ENCODE measurements at places on chromosomes 1 and 21. TPM values are rescaled to one million over a fixed set of nuclear protein-coding genes. Genes with fewer than 3 reads are reported as not detected.
A peak's percentile ranks its signal among the peaks of the same experiment; 100 is the strongest.

- no peak for DNase-seq
These were observed 239.7 kb downstream of the S1PR1 start for GRCh38 chr1:101476541-101476940.

- DNase-seq: no peak
These were observed 275.2 kb upstream of the C1orf105 start for GRCh38 chr1:172145231-172145651.

- no peak for DNase-seq
These were observed 63.8 kb upstream of the ETS2 start for GRCh38 chr21:38741950-38742256.

DNA sequence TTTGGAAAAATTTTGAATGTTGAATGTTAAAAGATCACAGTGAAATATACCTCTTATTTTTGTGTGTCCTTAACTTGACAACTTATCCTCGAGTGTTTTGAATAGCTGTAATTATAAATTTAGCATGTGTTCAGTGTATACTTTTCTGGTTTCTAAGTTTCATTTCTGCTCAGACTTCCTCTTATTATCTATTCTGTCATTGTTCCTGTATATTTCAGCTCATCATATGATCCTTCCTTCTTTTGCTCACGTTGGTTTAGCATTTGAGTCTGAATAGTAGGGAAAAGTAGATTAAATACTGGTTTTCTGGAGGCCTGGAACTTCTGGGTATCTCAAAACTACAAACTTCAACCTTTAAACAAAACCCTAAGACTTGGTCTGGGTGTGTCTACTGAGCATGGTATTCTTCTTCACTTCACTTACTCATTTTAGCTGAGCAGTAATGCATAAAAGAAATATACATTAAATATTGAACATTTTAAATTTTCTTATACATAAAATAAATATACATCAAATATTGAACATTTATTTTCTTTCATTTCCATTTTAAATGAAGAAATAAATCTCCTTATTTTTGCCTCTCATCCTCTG is 3.3 kb upstream of the ATP6V1G3 start:
- DNase-seq: no peak

DNA sequence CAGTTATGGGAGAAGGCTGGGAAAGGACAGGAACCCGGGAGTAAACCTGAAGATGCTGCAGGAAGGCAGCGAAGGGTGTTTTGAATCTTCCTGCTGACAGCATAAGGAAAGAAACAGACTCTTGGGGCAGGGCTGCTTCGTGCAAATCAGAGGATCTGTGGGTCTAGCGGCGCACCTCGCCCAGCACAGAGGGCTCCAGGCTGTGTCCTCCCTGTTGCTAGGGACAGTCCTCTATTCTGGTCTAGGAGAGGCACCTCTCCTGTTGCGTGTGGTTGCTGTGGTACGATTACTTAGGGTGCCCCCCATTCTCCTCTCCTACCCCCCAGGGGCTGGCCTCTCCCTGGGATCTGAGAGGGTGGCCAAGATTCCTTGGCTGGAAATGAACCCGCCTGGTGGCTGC is 11.4 kb downstream of the C2CD2 start:
- DNase-seq: no peak

- no peak for DNase-seq
These were observed 179.3 kb downstream of the ZNF326 start for GRCh38 chr1:90174246-90174645.

GRCh38 chr1:86201311-86201710 is 44.7 kb upstream of the COL24A1 start:
- DNase-seq: no peak

- DNase-seq: no peak
These were observed 79.3 kb downstream of the LHX4 start for GRCh38 chr1:180309338-180309737.

GRCh38 chr1:11567244-11568065 is 86.8 kb downstream of the FBXO2 start:
- DNase-seq: no peak

DNA sequence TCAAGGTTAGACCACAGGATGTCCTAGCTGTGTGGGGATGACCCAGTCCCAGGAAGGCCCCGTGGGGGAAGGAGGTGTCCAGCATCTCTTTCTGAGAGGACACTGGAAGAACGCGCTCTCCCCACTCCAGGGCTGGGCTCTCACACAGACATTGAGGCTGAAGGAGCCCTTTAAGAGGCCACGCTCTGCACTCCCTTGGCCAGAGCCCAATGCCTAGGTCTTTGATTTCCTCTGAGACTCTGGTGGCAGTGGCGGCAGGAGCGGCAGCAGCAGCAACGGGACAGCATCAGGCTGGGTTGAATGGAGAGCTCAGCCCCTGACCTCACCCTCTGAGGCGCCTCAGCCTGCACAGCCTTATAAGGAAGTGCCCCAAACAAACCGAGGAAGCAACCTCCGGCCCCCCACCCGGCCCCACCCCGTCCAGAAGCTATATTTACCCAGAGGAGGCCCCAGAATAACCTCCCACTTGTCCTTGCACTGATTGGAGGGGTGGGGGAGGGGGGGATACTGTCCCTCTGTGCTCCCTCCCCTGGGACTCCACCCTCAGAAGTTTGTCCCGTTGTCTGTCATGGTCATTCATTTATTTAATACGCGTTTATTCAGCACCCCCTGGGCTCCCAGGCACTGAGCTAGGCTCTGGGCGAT is 12.3 kb downstream of the NES start:
- DNase-seq: no peak

- no peak for DNase-seq
These were observed 97.7 kb downstream of the RYR2 start for GRCh38 chr1:237139732-237140131.

DNA sequence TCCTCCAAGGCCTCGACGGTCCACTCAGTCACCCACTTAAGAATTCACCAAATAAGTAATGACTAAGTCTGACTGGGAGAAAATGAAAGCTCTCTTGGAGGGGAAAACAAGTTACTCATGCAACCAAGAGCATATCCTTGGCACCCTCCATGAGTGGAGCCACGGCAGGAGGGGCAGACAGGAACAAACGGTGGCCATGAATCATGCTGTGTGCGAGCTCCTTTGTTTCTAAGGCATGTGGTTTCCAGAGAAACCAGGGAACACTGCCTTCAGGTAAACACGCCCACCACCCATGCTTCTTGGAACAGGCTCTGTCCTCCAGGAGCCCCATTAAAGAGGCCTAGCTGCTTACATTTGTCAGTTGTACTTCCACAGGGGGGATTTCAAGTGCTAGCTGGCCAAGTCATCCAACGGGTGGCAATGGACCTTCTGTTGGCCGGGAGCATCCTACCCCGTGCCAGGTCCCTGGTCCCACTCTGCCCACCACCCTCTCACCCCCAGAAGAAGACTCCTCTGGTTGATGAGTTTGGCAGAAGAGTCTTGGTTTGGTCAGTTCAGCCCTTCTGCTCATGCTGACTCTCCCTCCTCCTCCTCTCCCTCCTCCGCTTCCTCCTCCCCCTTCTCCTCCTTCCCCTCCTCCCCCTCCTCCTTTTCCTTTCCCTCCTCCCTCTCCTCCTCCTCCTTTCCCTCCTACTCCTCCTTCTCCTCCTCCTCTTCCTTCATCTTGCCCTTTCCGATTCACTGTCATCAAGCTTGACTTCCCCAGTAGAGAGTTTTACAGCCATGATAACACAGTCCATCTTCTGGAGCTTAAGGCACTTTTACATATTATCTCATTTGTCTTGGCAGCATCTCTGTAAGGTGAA is 107.6 kb downstream of the CCDC185 start:
- no peak for DNase-seq

GRCh38 chr1:239053279-239053678 is 333.1 kb upstream of the CHRM3 start:
- no peak for DNase-seq

DNA sequence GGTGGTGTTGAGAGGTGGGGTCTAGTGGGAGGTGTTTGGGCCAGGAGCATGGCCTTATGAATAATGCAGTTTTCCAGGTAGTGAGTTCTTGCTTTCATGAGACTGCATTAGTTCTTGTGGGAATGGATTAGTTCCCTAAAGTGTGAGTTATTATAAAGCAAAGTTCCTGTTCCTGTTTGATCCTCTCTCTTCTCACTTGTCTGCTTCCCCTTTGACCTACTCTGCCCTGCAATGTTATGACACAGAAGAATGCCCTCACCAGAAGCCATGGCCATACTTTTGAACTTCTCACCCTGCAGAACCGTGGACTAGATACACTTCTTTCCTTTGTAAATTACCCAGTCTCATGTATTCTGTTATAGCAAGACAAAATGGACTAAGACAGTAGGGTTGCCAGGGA is 53.6 kb downstream of the MAP3K7CL start:
- DNase-seq: no peak

GRCh38 chr1:15304708-15305467 is 57.9 kb downstream of the FHAD1 start:
- DNase-seq: peak; percentile 42

GRCh38 chr1:223556414-223557129 is 108.9 kb downstream of the CAPN8 start:
- DNase-seq: no peak

- no peak for DNase-seq
These were observed 36.0 kb downstream of the F5 start for GRCh38 chr1:169550294-169550693.

Gene FAM43B
- total RNA-seq: not detected

Data from naive thymus-derived CD8-positive, alpha-beta T cell (primary cell).